ENCODE measurements at places on chromosomes 6 and 20.
A peak's percentile ranks its signal among the peaks of the same experiment; 100 is the strongest.

DNA sequence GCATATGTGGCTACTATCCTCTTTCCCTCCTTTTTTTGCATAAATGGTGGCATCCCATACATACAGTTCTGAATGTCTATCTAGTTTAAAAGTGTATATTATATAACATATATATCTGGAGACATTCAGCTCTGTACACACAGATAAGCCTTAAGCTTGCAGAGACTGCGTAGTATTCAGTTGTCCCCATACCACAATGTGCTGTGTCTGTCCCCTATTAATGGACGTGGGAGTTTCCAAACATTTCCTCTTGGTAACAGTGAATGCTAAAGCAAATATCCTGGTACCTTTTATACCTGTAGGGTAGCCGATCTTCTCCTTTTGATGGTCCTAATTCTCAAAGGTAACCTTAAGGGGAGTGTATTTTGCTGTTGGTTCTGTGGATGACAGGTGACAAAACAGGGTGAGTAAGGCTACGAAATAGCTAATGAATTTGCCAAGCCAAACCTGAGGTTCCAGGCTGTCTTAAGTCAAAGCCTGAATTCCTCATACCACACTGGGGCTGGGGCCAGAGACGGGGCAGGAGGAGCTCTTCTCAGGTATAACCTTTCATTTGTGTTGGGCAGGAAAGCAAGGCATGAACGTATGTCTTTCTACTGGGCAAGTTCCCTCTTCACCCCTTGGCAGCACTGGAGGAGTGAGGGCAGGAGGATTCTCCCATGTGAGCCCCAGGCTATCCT, 7.8 kb upstream of the C2 start:
- no peak for DNase-seq

DNA sequence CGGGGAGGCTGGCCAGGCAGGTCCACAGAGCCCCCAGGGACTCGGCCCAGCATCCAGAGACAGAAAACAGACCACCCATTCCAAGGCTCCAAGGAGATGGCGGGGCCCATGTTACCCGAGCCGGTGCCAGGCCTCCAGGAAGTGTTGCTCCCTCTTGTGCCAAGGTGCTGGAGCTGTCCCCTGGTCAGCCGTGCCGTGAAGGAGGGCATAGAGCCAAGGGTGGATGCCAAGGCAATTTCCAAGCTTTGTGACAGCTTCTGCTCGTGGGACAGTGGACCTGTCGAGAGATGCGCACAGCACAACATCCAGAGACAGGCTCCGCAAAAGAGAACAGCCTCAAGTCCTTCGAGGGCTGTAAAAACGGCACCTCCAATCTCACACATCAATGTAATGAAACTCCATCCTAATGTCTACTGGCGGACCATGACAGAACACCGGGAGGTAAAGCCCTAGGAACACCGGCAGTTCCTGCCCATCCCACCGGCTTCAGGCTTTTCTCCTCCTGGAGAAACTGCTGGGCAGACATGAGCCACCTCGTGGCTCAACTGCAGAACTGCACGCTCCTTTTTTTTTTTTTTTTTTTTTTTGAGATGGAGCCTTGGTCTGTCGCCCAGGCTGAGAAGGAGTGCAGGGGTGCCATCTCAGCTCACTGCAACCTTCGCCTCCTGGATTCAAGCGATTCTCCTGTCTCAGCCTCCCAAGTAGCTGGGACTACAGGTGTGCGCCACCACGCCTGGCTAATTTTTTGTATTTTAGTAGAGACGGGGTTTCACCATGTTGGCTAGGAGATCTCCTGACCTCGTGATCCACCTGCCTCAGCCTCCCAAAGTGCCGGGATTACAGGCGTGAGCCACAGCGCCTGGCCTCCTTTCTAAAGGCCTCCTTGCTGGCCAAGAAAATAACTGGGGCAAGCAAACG, 30.9 kb upstream of the AVP start:
- DNase-seq: no peak

DNA sequence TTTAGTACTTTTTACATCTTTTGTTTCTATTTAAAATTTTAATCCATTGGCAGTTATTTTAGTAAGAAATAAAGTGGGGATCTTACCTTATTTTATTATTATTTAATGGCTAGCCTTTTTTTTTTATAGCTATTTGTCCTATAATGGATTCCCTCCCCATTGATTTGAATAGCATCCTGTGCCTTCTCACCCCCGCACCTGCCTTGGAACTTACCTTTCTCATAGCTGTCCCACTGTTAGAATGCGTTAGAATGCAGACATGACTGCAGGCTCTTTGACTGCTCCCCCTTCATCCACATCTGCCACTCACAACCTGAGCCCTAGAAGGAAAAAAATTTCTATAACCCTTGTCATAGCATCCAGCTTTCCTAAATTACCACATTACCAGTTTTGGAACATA, 9.1 kb downstream of the PKIB start:
- no peak for DNase-seq

DNA sequence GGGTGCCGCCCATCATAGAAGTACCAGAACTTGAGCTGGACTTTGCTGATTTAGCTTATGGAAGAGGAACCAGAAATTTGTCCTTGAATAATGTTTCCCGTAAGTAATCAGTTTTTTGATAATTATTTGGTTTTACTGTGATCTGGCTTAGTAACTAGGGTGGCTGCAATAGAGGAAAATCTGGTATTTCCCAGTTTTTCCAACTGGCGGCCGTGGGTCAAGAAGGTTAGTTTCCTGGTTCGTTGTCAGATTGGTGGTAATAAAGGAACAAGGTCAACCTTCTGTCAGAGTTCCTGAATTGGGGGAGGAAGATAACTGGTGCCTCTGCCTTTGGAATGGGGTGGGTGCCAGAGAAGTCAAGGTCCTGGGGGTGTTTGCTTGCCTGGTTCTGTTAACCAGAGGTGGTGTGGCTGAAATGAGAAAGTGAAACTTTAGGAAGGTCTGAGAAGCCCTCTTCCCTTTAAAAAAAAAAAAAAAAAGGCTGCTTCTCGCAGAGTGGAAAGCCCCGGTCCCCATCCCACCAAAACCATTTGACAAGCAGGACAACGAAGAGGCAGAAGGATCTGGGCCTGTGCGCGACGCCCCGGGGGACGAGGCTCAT, at the start of gene CALHM6:
CALHM6 (plus strand) TSS at position 45 of the 601 bp plus-strand sequence; CDS start at position 600, 555 bp downstream.
- no peak for DNase-seq

DNA sequence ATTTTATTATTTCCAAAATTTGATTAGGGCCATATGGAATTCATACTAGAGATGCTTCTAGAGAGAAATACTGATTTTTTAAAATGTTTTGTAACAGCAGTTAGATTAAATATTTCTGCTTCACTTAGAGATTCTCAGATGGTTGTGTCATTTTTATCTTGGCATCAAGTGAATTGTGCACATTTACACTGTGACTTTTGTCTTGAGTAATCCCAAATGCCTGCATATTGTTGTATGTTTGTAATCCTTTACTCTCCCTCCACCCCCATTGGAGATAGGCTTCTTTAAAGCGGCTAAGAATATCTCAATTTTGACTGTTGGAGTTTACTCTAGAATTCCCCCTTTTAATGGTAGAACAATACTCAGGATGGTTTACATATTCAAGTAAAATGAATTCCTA, 19.0 kb downstream of the STX16 start:
- no peak for DNase-seq

GRCh38 chr6:72669324-72669723, 47.5 kb downstream of the KCNQ5 start:
- DNase-seq: no peak

DNA sequence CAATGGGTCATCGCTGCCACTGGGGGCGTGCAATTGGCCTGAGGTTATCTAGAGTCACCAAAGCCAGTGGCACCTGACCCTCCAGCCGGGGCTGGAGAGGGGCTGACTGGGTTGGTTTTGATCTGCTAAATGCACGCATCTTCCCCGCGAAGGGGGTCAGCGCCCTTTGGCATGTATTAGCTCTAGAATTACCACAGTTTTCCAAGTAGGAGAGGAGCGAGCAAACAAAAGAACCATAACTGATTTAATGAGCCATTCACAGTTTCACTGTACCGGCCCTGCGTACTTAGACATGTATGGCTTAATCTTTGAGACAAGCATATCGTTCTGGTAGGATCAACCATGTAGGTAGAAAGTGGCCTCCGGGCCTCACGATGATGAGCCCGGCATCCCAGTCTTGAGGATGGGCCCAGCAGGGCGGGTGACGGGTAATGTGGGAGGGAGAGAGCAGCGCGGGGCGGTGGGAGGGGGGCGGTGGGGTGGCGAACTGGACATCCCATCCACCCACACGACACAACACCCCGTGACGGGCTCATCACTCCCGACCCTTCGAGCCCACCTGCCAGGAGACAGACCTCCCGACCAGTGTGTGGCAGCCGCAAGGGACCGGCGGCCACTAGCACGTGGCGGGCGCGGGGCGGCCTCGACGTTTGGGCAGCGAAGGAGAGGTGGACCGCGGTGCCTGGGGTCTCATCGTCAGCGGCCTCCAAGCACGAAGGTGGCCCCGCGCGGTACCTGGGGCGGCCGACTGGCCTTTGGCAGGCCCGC, 1957.5 kb upstream of the DEFB115 start:
- DNase-seq: no peak

GRCh38 chr20:20562507-20562906, 149.9 kb downstream of the RALGAPA2 start:
- DNase-seq: no peak

DNA sequence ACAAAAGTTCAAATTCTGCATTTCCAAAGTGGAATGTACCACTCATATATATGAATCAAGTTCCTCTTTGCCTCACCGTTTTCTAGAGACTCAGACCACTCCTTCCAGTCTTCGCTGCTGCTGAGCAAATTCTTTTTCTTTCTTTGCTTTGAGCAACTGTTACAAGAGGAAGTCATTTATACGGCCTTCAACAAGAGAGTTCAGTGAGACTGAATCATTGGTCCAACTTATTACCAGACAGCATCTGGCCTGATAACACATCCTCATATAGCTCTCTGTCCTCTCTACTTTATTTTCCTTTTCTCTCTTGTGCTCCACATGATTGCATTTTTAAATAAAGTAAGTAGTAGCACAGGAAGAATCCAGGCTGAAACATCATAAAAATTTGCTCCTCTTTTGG, 652.7 kb downstream of the PHF3 start:
- no peak for DNase-seq

DNA sequence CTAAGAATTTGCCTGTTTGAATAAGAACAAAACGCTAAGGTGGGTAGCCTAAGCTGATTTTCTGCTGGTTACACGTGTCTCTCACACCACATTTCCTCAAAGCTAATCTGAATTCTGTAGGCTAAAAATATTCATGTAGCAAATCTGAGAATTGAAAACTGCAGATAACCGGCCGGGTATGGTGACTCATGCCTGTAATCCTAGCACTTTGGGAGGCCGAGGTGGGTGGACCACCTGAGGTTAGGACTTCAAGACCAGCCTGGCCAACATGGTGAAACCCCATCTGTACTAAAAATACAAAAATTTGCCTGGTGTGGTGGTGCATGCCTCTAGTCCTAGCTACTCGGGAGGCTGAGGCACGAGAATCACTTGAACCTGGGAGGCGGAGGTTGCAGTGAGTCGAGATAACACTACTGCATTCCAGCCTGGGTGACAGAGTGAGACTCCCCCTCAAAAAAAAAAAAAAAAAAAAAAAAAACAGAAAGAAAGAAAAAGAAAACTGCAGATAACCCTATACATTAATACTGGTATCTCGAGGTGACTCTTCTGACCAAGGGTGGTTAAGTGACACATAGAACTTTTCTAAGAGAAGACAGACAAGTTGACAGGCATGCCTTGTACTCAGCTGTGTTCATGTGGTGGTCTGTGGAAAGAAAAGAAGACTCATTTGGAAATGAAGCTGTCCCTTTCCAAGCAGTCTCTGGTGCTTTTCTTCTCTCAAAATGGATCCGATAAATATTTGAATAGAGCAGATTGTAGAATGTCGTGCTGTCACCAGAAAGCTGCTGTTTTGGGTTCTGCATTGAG, 24.7 kb upstream of the ASXL1 start:
- DNase-seq: peak; percentile 24

GRCh38 chr20:884983-885952, 30.9 kb downstream of the ANGPT4 start:
- DNase-seq: no peak

DNA sequence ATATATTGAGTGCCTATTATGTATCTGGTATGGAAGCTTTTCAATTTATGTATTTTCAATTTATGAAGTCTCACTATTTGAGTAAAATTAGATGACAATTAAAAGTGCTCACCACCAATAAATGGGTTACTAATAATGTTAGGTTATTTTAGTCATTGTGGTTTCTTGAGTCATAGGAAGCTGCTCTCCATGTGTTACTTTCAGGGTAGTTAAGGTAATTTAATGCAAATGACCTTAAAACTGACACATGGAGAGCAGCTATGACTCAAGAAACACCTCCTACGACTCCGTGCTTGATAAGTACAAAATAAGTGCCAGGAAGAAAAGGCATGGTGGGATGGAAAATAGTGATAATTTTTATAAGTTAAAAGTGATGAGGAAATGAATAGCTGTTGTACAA, 16.5 kb upstream of the TINAG start:
- DNase-seq: no peak

- no peak for DNase-seq
Observed at GRCh38 chr6:86331919-86332318, 605.4 kb upstream of the HTR1E start.

GRCh38 chr6:7762760-7763159, 36.9 kb downstream of the BMP6 start:
- no peak for DNase-seq

DNA sequence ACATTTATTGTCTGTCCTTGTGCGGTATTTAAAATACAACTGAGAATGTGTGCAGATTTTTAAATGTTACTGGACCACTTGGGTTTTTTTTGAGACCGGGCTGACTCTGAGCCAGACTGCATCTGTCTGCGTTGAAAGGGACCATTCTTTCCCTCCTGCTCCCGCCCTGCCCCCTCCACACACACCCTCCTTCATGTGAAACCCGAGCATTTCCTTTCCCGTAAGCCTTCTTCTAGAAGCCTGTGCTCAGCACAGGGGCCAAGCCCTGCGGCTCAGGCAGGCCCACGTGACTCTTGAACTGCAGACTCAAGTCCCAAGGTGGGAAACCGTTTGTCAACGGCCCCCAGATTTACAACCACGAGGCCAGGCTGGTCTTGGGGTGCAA, 82.7 kb upstream of the FOXC1 start:
- no peak for DNase-seq

- no peak for DNase-seq
Observed at GRCh38 chr6:10554826-10555225, 33.7 kb downstream of the GCNT2 start.
